ENCODE measurements at places on chromosomes 7 and 10. TPM values are rescaled to one million over a fixed set of nuclear protein-coding genes. Genes with fewer than 3 reads are reported as not detected.

Gene C10orf71
- total RNA-seq: 23.3 TPM

Gene GPC2
- total RNA-seq: 5.7 TPM

Gene CLCN1
- 3.1 TPM for total RNA-seq

Gene ATE1
- total RNA-seq: 83.1 TPM

Gene PRSS1
- not detected for total RNA-seq

Gene CALCR
- total RNA-seq: 7.0 TPM

Gene SLC29A4
- total RNA-seq: 11.2 TPM

Gene DNAH11
- 1.8 TPM for total RNA-seq

Gene LRRC18
- not detected for total RNA-seq

Gene CUL2
- total RNA-seq: 60.4 TPM

Gene SHH
- total RNA-seq: 1.3 TPM

Gene PGAM2
- total RNA-seq: 433 TPM

Gene PDGFA
- 50.6 TPM for total RNA-seq

Gene CUZD1
- 0.31 TPM for total RNA-seq

Gene TRPV5
- 0.21 TPM for total RNA-seq

Gene C10orf143
- 0.82 TPM for total RNA-seq

DNA sequence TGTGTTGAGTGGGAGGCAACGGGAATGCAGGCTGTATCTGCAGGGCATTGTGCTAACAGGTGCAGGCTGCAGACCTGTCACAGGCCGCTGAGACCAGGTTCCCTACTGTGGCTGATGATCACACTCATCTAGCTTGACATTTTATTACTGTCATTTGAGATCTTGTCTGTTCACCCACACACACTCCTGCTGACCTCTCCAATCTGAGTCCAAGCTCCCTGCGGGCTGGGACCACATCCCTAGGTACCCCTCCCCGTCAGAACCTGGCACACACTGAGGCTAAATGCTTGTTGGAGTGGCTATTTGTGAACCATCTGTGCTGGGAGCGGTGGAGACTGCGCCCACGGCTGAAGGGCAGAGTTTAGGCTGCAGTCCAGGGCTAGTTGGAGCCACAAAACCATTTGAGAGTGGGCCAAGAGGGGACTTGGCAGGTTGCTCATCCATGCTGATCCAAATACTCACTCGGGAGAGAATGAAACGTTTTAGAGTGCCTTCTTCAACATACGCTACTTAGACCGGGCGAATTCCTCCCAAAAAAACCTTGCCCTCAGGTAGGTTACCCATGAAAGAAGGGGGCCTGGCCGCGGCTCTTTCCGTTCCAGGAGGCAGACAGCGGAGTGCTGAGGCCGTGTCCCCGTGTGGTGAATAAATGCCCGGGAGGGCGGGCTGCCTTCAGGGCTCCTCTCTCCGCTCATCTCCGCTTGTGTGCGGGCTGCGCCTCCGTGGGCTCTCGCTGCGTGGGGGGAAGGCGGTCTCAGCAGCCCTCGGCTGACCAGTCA, 164.4 kb downstream of the RGS10 start:
- peak; percentile 65 for DNase-seq

DNA sequence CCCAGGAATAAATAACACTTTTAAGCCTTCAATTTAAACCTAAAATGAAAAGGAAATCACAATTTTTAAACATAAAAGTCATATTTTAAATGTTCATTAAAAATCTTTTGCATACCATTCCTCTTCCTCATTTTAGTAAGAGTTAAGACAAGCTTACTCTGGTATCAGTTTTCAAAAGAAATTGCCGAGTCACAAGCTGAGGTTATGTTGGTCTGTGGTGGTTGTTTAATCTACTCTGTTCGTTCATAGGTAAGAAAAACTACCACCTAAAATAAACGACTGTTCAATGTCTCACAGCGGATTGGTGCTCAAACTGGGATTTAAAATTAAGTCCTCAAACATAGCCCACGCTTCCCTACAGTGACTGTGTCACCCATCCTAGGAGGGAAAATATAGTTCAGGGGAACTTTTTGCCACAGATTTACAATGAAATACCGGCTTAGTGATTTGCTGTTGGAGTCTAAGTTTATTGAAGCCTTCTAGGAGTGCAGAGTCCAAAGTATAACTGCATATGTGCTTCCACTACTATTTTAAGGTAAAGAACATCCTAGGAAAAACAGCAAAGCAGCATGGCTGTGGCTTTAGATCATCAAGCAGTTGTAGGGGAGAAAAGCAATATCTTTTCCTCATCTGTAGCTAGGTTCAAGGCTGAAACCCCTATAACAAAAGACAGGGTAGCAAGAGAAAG, 61.1 kb downstream of the GNAT3 start:
- DNase-seq: no peak

DNA sequence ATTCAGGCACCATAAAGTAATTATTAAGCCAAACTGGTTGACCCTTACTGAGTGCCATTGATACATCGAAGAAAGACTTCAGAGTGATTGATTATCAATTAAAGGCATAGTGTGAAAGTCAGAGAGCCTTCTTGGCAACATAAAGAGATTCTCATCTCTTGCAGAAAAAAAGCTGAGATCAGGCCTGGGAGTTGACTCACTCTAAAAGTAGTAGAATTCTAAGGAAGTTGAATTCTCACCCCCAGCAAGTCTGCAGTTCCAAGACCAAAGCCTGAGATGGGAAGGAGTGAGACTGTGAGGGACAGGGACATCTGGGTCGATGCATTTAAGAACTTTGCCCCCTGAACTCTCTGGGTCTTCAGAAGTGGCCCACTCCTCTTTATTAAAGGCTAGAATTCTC, 21.6 kb upstream of the ERCC6 start:
- DNase-seq: no peak

GRCh38 chr7:155883491-155884224, 71.4 kb upstream of the SHH start:
- DNase-seq: no peak

GRCh38 chr10:15369256-15370211, 1.6 kb downstream of the FAM171A1 start:
- peak; percentile 54 for DNase-seq

DNA sequence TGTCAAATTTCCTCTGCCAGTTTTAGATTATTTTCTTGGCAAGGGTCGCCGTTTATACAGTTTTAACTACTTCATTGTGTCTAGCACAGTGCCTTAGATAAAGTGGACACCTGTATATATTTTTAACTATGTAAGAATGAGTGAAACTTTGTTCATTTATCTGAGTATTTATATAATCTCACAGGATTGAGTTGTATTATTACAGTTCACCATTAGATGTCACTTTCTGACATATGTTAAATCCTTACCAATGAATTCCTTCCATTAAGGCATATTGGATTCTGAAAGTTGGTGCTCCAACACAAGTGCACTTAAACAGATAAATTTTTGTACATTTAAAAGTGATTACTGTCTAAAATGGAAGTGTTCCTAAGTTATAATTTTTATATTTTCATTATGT, 43.0 kb downstream of the ZMYND11 start:
- DNase-seq: peak; percentile 42

- peak; percentile 80 for DNase-seq
Observed at GRCh38 chr10:101780818-101781654, 2.2 kb downstream of the NPM3 start.

- no peak for DNase-seq
Observed at GRCh38 chr7:4277936-4278335, 404.2 kb upstream of the FOXK1 start.

GRCh38 chr7:135121868-135122267, 26.0 kb upstream of the TMEM140 start:
- DNase-seq: no peak

- no peak for DNase-seq
Observed at GRCh38 chr10:78531088-78531487, 497.4 kb downstream of the RPS24 start.

- no peak for DNase-seq
Observed at GRCh38 chr7:71787513-71787912, 624.6 kb downstream of the CALN1 start.

DNA sequence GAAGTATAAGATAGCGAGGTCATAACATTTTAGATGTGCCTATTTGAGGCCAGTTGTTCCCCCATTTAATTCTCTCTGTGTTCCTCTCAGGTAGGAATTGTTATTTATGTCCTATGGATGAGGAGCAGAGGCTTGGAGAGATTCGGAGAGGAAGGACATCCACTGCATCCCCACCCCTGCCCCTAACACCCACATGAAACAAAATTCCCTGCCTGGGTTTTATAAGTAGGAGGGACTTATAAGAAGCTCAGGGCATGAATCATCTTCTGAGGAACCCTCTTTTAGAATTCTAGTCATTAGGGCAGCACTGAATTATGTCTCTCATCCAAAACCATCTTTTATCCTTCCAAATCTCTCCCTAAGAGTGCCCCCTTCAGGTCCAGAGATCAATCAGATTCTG, 5.0 kb downstream of the CHAT start:
- no peak for DNase-seq

DNA sequence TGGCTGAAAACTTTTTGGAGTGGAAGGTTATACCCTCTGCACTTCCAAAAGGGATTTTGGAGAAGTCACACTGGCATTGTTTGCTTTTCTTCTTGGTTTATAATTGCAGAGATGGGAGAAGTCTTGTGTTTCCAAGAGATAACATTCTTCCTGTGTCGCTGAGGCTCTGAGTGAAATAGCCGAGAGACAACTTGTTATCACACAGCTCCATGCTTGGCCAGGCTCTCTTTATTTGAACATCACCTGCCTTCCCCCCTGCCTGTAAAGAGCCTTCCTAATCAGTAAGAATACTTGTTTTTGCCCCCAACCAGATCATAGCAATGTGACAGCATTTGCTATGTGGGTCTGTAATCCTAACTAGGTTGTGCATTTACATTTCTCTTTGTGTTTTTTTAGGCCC, 270.7 kb downstream of the GALNT17 start:
- DNase-seq: no peak

DNA sequence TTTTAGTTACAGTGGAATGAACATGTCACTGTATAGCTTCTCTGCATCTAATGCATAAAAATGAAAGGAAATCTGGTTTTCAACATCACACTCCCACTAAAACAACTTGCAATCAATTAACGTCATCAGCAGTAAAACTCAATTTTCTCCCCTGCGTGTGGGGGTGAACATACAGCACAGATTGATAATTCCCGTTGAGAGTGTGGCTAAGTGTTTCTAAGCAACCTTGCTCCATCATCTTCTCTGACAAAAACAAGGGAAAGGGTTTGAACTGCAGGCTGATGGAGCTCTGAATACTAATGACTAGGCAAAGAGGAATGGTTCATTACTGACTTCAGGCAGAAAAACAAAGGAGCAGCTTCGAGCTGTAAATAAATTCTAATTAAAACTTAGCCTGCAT, 238.3 kb downstream of the PARD3 start:
- DNase-seq: peak; percentile 17

- peak; percentile 74 for DNase-seq
Observed at GRCh38 chr10:10094691-10095090, 923.0 kb upstream of the CELF2 start.

DNA sequence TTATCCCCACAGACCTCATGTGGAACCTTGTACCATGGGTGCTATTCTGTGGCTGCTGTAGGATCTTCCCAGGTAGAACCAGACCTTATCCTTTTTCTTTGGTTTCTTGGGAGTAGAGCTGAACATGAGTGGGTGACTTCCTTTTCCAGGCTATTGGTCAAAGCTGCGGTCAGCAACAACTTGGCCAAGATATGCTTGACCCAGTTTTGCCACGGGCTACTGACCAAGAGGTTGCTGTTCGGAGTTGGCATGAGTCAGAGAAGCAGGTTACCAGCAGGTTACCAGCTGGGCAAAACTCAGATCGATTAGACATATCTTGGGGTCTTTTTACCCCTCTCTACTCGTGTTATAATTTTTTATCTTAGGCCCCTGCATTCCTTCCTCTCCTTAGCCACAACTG, 36.7 kb upstream of the HDAC9 start:
- DNase-seq: no peak

DNA sequence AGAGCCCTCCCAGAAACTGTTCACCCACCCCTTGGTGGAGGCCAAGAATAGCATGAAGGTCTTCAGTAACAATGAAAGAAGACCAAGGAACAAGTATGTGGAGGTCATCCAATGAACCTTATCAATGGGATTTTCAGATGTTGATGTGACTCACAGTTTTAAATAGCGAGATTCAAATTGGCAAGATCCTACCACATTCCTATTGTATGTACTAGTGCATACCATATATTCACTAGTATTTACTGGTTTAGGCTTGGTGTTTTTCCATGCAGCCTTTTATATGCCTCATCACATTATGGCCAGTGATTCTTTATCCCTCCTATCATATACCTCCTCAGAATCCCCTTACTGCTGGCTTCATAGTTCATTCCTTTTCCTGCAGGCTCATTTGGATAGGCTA, 54.4 kb downstream of the ITGB8 start:
- peak; percentile 2 for DNase-seq

DNA sequence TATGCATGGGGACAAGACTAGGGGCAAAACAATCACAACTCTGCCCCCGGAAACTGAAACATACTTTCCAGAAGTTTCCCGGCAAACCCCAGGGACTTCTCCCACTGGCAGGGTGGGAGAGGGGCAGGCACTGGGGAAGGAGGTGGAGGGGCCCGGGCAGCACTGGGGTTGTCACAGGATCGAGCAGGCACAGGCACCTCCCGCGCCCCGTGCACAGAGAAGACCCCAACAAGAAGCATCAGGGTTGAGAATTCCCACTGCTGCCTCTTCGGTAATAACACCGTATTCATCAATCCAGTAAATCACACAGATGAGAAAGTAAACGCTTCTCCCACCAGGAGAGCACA, 490.5 kb downstream of the PTPRN2 start:
- no peak for DNase-seq

DNA sequence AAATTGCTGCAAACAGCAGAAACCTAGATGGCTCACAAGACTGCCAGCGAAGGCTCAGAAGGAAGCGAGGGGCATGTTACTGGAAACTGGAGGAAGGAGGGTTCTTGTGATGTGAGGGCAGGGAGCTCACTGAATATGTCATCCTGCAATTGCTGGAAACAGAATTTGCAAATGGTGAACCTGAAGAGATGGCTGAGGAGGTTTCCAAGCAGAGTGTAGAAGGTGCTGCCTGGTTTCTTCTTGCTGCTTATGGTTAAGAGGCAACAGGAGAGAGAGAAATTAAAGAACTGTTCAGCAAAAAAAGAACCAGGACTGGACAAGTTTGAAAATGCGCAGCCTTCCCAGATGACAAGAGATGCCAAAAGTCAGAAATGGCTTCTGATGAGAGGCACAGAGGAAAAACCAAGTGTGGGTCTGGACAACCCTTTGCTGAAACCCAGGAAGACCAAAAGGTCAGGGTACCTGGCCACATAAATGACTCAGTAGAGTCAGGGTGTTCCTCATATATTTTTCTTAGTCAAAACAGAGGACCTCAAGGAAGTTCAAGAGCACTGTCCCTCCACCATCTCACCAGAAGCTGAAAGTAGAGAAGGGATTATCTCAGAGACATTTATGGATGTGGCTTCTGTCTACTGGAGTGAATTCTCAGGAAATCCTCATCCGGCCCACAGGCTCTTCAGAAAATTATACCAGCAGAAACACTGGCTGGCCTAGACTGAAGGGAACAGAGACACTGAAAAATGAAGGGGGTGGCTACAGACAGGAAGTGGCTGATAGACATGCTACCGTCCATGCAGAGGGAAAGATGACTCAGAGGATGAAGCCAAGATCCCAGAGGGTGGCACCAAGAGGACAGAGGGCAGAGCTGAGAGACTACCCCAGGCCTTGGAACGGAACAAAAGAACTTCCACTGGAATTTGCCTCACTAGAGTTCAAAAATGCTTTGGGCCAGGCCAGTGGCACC, 10.1 kb downstream of the PAPOLB start:
- DNase-seq: no peak

- no peak for DNase-seq
Observed at GRCh38 chr7:129514683-129515082, 12.4 kb downstream of the SMKR1 start.

GRCh38 chr7:144830811-144831210, 5.0 kb downstream of the TPK1 start:
- DNase-seq: no peak

GRCh38 chr7:15839416-15840100, 153.1 kb upstream of the MEOX2 start:
- DNase-seq: peak; percentile 79

All from tongue (tissue), 3 donors.